ENCODE measurements at places on chromosomes 16 and 17.

GRCh38 chr17:32458371-32458770 is 14.1 kb downstream of the PSMD11 start:
- no peak for DNase-seq

- DNase-seq = peak; percentile 64
Measured at GRCh38 chr17:17819561-17819995, 17.2 kb downstream of the SREBF1 start.

GRCh38 chr16:85259832-85260167 is 147.5 kb upstream of the CIBAR2 start:
- DNase-seq = no peak

DNA sequence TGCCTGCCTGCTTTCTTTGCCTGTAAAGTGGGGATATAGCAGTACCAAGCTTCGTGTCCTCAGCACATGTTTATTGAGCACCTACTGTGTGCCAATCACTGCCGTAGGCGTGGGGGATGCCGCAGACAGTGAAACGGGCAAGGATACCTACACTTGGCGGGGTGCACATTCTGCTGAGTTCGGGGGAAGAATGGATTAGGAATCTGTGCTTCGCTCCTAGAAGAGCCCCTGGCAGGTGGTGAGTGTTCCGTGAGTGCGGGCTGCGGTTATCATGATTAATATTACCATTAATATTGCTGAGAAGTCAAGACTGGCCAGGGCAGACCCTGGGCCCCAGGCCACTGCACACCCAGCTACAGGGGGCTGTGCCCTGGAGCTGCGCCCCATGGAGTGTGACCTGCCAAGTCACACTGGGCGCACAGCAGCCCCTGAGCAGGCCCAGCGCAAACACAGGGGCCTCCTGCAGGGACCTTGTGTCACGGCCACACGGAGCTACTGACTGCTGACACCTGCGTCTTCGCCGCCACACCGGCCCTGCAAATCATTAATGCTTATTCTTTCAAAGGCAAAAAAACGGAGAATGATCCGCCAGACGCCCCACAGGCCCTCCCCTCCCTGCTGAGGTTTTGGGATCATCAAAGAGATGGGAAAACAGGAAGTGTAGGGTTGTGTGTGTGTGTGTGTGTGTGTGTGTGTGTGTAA is 213.4 kb upstream of the GSE1 start:
- no peak for DNase-seq

- DNase-seq = no peak
Measured at GRCh38 chr17:8623591-8623990, 6.9 kb downstream of the MYH10 start.

- DNase-seq = no peak
Measured at GRCh38 chr16:3054965-3055733, 8.8 kb downstream of the MMP25 start.

- DNase-seq = no peak
Measured at GRCh38 chr16:86075488-86075785, 176.5 kb downstream of the IRF8 start.

DNA sequence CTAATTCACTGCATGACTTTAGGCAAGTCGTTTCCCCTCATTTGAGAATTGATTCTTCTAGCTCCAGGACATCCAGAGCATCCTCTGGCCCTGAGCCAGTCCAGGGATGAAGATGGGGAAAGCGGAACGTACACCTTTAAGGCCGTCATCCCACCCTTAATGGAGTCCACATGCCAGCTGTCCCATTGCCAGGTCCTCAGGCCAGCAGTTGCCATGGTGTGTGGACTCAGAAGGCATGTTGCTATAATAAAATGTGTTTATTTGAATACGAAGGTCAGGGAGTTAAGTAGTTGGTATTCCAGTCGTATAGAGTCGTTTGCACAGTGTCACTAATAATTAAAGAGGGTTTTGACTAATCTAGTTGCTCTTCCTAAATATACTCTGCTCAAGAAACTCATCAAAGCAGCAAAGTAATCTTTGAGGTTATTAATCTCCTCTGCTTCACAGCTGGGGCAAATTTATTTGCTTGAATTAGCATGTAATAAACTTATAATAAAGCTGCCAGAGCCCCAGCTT is 30.4 kb downstream of the CCDC182 start:
- no peak for DNase-seq

- DNase-seq = no peak
Measured at GRCh38 chr16:58019866-58020538, 5.6 kb upstream of the MMP15 start.

- DNase-seq = no peak
Measured at GRCh38 chr17:66951605-66951953, 12.9 kb upstream of the CACNG4 start.

DNA sequence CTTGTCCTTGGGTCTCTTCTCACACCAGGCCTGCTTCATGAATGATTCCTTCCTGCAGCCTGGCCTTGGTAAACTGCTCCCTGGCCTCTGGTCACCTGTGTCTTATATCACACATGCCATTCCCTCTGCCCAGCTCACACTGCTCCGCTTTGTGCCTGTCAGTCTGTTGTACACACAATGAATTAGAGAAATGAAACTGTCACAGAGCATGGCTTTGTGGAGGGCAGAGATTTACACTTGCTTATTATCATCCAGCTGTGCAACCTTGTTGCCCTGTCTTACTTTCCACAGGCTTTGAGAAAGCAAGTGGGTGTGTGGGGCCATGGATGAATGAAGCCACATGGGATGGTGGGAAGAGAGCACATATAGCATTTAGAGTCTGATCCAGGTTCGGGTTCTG is 22.4 kb downstream of the ALDH3A2 start:
- no peak for DNase-seq

DNA sequence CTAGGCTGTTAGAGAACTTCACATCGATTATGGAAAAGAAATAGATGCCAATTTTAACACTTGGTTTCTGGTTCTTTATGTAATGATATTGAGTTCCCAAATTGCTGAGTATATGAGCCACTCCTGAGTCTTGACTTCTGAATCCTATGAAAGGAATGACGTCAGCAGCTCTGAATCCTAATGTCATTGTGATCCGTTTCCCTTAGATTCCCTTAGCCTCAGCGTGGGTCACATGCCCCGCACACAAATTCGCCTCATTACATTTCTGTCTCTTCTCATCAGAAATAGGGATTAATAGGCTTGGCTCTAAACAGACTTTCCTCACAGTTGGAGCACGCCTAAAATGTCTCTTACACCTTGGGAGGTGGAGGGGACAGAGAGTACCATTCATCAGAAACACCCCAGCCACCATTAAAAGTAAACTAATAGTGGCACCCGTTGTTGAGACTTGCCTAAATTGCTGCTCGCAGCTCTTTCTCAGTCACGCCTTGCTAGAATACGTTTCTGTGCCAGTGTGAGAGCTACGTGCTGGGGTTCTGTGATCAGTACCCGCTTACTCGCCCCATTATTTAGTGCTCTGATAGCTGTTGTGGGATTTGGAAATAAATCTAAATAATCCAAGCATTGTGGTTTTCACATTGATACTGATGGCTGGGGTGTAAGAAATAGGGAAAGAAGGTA is 7.1 kb downstream of the MRM3 start:
- DNase-seq = no peak

GRCh38 chr17:80792373-80792781 is 199.3 kb upstream of the CHMP6 start:
- DNase-seq = no peak

DNA sequence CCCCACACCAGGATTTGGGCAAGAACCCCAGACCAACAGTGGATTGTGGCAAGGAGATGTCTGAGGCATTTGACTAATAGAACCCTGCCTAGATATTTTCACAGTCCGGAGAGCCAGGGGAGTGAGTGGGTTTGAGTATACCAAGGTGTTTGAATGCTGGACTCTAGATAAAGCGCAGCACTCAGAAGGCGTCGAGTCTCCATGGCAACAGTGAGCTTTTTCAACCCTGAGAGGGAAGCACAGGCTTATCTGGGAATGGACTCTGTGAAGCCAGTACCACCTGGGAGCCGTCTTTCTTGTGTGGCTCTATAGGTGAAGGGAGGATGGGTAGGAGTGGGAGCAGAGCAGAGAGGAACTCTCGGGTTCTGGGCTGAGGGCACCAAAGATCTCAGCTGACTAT is 147.0 kb downstream of the SHISA6 start:
- no peak for DNase-seq

GRCh38 chr17:81863123-81863675 is 2.9 kb upstream of the P4HB start:
- DNase-seq = no peak

DNA sequence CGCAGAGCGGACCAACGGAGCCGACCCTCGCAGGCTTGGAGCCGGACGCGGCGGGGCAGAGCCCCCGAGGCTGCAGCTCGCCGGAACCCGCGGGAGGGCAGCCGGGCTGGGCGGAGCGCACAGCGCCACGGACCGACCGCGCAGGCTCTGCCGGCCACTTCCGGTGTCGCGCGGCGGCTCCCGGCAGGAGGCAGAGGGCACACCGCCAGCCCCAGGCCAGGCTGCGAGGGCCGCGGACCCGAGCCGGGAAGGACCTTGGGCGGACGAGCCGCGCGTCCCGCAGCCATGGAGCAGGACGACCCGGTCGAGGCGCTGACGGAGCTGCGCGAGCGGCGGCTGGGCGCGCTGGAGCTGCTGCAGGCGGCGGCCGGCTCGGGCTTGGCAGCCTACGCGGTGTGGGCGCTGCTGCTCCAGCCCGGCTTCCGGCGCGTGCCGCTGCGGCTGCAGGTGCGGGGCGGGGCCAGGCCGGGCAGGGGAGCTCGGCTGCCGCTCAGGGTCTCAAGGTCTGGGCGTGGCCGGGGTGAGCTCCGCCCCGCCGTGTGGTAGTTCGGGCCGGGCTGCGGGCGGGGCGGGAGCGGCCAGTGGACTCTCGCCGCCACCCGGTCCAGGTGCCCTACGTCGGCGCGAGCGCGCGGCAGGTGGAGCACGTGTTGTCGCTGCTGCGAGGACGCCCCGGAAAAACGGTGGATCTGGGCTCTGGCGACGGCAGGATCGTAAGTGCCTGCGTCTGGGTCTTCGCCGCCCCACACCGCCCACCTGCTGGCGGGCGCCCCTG is at the start of gene ANTKMT:
Gene ANTKMT, plus strand, starts transcription at position 157 of the 775 bp plus-strand sequence. Its CDS starts 129 bp downstream, at position 286.
- peak; percentile 98 for DNase-seq

GRCh38 chr16:85544016-85544415 is 69.1 kb upstream of the GSE1 start:
- DNase-seq = no peak

DNA sequence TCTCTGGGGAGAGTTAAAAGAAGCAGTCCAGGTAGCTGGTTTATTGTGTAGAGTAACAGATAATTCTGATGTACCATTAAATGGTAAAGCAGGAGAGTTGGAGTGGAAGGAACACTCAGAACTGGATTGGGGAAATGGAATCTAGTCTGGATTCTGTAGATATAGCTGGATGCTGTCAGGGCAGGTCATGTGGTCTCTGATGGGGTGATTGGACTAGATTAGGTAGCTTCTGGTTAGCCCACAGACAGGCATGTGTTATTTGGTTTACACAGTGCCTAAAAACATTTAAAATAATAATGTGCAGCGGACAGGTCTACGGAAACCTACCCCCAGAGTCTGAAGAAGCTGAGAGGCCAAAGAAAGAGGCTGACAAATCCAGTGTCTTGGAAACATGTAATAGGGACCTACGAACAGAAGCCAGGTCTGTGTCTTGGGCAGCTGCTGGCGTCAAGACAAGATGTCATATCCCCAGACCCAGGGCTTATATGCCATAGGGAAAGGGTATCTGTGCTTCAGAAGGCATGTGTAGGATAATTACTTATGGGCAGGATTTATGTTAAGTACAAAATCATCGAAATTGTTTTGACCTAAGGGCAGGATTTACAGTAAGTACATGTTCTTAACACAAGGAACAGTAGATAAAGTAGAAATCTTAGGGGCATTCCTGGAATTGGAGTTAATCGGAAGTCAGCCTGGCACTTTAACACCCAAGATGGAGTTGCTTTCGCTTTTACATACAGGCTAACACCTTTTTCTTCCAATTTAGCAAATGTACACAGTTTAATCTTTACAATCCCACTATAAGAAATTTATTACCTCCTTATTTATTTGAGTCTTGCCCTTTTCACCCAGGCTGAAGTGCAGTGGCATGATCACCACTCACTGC is 12.4 kb downstream of the LUC7L3 start:
- no peak for DNase-seq

- DNase-seq = no peak
Measured at GRCh38 chr16:85984947-85985451, 86.0 kb downstream of the IRF8 start.

- no peak for DNase-seq
Measured at GRCh38 chr17:44257815-44258760, 9.8 kb downstream of the SLC4A1 start.

DNA sequence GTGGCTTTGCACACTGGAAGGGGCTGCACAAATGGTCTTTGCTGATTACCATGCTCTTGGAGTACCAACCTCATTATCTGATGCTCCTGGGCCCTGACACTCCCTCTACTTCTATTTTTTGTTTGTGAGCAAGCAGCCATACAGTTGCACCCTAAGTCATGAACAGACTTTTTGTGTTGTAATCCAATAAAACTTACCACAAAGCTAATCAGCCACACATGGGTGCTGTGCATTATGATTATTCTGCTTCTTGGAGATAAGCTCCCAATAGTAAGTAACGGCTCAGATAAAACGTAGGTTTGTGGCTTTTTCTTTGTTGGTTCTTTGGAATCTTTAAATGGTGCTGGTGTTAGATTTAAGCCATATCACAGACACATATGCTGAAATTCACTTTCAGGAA is 76.2 kb downstream of the CCT6B start:
- no peak for DNase-seq

- DNase-seq = peak; percentile 82
Measured at GRCh38 chr16:49463529-49463928, 89.9 kb downstream of the C16orf78 start.

All from GM12891 (cell line).